ENCODE measurements at places on chromosomes 12 and 14.

- no peak for DNase-seq
Measured at GRCh38 chr12:113142173-113142885, 6.8 kb upstream of the RASAL1 start.

GRCh38 chr12:69291278-69291593, 51.9 kb downstream of the CPSF6 start:
- no peak for DNase-seq

- DNase-seq: no peak
Measured at GRCh38 chr14:88481794-88482193, 73.0 kb downstream of the PTPN21 start.

- DNase-seq: peak; percentile 38
Measured at GRCh38 chr12:105775343-105775742, 363.4 kb downstream of the NUAK1 start.

- no peak for DNase-seq
Measured at GRCh38 chr14:72824051-72824450, 69.8 kb downstream of the DPF3 start.

- no peak for DNase-seq
Measured at GRCh38 chr12:56872366-56872765, 61.8 kb downstream of the SDR9C7 start.

GRCh38 chr12:102169922-102170621, 27.6 kb downstream of the PMCH start:
- peak; percentile 8 for DNase-seq

GRCh38 chr12:112341046-112341825, 41.0 kb downstream of the HECTD4 start:
- no peak for DNase-seq

- DNase-seq: no peak
Measured at GRCh38 chr12:97075161-97075933, 168.3 kb downstream of the NEDD1 start.

DNA sequence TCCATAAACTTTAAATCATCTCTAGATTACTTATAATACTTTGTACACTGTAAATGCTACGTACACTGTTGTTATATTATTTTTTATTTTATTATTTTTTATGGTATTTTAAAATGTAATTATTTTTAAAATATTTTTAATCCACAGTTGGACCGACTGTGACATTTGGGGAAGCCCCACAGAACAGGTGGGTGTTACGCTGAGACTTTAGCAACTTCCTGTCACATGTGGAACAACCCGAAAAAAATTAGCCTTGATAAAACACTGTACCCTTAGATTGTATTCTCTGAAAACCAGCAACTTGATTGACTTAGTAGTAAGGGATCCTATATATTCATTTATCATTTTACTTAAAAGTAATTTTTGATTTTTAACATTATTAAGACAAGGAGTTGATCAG, 1755.7 kb upstream of the SEL1L start:
- DNase-seq: no peak

GRCh38 chr12:52486166-52487105, 6.6 kb downstream of the KRT6A start:
- DNase-seq: no peak

DNA sequence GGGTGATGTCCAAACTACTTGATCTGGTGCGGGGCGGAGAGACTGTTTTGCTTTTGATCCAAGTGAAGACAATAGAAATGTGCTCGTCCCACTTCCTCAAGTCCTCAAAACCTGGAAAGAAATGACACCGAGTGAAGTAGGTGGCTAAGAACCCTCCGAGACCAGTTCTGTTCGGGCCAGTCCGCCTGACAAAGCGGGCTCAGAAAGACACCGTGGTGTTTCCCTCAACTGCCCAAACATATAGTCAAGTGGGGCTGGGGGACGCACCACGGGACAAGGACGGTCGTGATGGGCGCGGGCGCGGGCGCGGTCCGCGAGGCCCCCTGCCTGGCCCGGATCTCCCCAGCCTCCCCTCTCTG, 1.6 kb downstream of the PHLDA1 start:
- peak; percentile 59 for DNase-seq

DNA sequence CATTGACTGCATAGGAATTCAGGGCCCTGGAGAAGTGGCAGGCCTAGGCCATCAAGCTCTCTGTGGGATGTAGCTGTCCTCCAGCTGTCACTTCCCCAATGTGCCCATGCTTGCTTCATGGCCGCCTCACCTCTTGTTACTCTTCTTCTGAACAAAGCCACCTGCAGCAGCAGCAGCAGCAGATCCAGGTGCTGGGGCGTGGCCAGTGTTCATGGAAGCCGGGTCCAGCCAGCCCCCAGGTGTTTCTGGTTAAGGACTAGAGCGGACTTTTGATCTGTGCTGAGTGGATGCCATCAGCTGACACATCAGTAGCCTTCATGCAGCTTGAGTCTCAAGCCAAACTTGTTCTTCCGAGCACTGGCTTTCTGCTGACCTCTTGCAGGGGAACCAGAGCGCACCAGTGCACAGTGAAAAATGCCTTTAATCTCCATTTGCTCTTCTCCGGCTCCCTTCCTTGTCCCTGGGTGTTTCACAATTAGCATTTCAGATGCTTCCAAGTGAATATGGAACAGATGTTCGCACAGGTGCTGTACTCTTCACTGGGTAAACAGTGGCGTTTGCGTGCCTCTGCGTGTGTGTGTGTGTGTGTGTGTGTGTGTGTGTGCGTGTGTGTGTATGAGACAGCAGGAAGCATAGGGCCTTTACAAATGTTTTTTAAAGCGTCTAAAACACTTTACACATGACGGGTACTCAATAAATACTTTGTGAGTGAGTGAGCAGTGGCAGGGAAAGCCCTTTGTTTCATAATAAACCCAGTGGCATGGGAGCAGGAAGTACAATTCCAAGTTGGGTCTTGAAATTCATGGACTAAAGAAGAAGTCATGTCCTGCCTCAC, 20.1 kb downstream of the TPCN1 start:
- DNase-seq: peak; percentile 88

DNA sequence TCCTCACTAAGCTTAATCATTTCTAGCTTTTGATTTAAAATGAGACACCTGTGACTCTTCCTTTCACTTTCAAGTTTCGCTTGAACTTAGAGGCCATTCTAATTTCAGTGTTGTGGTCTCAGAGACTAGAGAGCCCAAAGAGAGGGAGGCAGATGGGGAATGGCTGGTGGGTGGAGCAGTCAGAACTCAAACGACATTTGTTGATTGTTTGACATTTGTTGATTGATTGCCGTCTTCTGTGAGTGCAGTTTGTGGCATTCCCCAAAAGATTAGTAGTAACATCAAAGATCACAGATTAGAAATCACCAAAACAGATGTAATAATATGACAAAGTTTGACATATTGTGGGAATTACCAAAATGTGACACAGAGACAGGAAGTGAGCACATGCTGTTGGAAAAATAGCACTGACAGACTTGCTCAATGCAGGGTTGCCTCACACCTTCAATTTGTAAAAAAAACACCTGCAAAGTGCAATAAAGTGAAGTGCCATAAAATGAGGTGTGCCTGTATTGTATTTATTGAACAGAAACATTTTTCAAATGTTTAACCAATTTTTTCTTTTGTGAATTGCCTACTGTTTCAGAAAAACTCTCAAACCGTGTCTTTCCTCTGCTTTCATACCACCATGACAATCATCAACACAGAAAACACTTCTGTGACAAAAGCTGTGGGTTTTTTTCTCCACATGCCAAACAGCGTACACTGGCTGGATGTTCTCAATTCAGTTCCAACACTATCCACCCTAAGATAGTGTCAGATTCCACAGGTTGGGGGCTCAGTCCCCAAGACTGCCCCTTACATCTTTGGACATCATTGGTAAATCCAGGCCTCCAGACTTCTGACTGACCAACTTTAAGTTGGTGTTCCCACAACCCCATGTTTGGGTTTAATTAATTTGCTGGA, 376.3 kb upstream of the RGS6 start:
- DNase-seq: no peak

DNA sequence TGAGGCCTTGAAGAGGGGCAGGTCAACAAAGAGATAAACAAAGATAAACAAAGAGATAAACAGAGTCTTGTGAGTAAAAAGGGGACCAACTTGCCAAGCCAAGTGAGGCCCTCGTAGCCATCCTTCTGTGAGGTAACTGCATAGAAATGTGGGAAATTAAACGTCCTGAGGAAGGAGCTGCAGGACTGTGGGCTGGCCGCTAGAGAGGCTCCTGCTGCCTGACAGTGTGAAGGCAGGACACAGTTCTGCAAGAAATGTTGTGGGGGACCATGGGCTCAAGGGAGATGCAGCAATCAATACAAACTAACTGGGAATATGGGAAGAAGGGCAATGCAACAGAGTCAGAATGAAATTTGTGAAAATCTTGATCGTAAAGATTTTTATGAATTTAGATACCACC, 91.9 kb downstream of the SLC8A3 start:
- no peak for DNase-seq

DNA sequence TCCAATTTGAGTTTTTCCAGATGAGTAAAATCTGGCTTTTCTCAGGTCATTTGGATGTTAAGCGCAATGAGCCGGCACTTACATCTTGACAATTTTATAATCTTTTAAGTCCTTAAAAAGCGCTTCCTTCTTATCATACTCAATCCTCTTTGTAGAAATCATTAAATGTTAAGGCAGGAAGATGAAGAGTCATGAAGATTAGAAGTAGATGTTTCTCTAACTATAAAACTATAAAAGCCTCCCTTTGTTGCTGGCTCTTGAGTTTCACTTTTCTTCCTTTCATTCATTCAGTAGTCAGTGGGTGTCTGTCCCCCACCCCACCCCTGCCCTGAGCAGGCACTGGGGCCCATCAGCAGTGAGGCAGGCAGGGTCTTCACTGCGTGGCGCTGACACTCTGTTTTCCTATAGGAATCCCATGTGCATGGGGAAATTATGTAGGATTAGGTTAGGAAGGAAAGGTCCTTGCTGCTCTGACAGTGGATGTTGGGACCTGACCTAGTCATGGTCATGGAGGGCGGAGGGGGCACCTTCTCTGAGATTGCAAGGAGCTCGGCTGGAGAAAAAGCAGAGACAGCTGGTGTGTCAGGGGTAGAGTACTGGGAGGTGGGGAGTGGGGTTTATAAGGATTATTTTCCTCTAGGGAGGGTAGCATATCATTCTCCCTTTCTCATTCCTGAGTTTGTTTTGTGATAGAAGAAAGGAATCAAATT, 65.8 kb downstream of the CCDC92 start:
- no peak for DNase-seq

DNA sequence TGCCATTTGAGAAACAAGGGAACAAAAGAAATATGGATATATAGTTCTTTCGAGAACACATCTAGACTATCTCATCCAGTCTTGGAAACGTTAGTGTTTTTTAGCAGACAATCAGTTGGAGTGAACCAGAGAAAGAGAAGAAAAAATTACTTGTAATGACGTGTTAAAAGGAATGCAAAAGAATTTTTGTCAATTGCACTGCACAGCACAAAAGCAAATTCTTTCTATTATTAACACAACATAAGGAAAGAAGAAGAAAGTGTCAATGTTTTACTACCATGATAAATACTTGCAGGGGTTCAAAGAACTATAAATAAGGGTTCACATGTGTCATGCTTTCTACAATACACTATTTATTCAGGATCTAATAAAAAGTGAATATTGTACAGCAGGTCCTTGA, 27.5 kb upstream of the GSG1 start:
- DNase-seq: no peak

DNA sequence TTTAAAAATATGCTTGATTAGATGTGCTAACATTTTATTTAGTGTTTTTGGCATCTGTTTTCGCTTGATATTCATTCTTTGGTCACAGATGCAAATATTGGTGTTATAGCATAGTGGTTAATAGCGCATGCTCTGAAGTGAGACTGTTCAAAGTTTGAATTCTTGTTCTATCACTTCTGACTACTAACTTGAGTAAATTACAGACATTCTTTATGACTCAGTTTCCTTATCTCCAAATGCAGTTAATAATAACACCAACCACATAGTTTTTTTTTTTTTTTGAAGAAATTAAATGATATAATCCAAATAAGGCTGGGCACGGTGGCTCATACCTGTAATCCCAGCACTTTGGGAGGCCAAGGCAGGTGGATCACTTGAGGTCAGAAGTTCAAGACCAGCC, 81.0 kb downstream of the TMX1 start:
- no peak for DNase-seq

DNA sequence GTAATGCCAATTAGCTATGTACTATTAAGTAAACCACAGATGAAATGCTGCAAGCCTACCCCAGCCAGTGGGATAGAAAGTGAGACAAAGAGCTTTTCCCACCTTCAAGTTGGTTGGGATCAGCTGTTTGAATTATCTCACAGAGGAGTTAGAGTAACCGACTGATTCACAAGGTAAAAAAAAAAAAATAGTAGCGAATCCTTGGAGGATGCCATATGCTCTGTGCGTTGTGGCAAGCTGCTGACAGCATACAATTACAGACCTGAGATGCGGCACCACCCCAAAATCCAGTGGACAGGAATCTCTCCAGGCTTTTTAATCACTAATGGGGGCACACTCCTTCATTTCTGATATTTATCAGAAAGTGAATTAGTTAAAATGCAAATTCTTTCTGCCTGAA, 157.0 kb upstream of the RMST start:
- no peak for DNase-seq

DNA sequence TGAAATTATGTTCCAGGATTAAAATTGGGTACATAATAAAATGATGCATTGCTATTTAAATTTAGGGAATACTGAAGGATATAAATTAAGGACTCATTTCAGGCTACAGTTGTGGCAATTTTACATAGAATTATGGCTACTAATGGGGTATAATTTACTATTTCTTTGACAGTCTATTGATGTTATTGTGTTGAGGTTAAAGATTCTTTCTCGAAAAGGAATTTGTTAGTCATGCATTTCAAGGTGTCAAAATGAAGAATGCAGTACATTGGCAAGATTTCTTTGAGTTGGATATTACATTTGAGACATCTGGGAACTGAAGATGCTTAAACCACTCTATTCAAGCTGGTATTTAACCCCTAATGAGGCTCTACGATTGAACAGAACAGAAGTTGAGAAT, 28.3 kb downstream of the SLC5A8 start:
- no peak for DNase-seq

- peak; percentile 16 for DNase-seq
Measured at GRCh38 chr12:58030566-58031279, 89.4 kb downstream of the ATP23 start.

DNA sequence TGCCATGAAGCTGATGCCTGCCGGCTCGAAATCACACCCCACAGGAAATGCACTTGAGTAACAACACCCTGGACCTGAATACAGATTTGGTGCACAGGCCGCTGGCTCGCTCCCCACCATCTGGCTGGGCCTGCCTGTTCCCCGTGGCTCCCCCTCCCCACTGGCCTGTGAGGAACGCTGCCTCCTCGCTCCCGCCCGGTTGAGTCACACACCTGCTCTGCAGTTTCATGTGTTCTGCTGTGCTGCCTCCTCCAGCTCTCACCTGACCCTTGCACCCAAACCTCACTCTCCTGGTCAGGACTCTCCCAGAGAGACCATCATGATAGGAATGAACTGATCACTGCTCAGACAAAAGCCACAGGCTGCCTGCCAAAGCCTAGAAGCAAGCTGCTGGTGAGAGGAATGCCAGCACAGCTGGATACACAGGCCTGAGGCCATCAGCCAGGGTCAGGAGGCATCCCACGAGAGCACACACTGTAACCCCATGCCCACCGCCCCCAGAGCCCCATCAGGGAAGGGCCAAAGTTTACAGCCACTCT, 3.8 kb upstream of the SIVA1 start:
- DNase-seq: no peak

GRCh38 chr12:67748743-67749040, 100.1 kb downstream of the DYRK2 start:
- no peak for DNase-seq

Data from Caki2 (cell line).